ENCODE measurements at places on chromosomes 2 and 18.

- DNase-seq, result no peak
These were observed 44.8 kb downstream of the CDH2 start for GRCh38 chr18:28132084-28132483.

- DNase-seq, result no peak
These were observed 159.7 kb downstream of the SMAD7 start for GRCh38 chr18:48790869-48791635.

GRCh38 chr2:153059338-153060052 lies 341.1 kb downstream of the ARL6IP6 start:
- DNase-seq, result no peak

DNA sequence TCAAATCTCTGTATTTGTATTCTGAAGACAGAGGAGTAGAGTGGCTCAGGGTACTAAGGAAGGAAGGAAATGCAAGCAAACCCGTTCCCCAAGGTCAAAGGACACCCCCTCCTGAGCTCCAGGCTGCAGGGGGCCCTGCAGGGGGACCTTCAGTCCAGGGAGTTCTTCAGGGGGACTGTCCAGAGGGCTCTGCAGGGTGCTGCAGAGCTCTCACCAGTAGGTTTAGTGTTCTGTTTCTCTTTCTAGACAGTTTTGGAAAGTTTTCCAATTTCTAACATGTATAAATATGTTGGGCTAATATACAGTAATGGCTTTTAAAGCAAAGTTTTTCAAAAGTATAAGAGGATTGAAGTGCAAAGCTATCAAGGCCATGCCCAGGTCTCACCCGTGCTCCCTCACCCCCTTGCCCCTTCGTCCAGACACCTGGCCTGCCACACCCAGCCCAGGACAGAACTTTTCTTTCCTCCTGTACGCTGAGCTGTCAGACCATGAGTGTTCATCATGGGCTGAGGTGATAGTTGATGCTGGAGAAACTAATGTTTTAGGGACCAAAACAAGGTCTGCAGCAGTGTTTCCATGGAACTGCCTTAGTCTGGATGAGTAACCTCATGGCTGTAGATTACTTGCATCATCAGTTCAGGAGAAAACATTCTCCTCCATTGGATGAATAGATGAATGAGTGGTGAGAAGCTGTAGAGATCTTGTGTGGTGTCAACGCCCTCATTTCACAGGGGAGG lies 134.2 kb downstream of the GLI2 start:
- no peak for DNase-seq

DNA sequence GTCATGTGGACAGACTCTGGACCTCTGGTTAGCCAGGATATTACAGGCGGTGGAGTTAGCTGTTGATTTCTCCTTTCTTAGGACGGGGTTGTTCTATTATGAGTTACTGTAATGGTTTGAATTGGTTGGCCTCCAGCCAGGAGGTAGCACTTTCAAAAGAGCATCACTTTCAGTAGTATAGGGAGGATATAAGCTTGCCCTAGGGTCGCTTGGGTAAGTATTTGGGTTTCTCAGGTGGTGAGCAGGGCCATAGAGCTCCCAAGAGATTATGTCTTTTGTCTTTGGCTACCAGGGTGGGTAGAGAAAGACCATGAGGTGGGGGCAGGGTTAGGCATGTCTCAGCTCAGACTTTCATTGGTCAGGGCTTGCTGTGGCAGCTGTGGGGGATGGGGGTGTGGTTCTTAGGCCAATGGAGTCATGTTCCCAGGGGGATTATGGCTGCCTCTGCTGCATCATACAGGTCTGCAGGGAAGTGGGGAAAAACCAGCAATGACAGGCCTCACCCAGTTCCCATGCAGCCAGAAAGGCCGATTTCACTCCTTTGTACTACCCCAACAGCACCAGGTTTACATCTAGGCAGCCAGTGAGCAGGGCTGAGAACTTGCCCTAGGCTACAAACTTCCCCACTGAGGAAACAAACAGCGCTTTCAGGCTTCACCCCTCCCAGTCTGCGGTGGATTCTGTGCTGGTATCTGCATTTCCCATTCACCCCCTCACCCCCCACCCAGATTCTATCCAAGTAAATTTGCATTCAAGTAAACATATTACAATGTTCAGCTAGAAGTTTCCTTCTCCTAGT lies 89.4 kb upstream of the SLC38A11 start:
- no peak for DNase-seq

DNA sequence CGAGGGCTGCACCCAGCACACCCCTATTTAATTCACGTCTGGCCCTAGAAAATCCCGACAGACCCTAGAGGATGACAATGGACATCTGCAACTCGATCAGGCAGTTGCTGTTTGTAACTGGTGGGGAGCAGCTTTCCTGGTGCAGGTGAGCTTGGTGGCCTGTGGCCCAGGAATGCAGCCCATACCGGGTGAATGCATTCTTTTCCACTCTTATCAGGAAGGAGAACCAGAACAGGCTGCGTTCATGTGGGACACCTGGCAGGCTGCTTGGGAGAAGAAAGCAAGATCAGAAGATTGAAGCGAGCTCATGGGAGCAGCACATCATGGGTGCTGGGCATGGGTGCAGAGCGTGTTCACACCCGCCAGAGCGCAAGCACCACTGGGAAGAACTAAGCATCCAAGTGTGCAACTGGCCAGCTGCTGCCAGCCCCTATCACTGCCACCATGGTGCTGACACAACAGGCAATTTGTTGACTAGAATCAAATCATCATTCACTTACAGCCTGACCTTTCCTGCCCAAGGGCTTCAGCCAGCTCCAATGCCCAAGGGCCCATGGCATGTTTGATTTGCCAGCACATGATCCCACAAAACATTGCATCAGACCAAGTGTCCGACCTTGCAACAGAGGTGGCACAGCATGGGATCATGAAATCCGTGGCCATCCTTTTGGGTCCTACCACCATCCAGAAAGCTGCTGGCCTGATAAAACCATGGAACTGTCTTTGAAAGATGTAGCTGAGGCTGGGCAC lies 241.7 kb upstream of the ID2 start:
- DNase-seq, result no peak

- no peak for DNase-seq
These were observed 76.0 kb downstream of the EPC2 start for GRCh38 chr2:148720501-148721001.

GRCh38 chr2:75375646-75376582 lies 176.6 kb upstream of the TACR1 start:
- DNase-seq, result no peak

- DNase-seq, result no peak
These were observed 97.6 kb downstream of the MYCN start for GRCh38 chr2:16037808-16038457.

- no peak for DNase-seq
These were observed 1.1 kb downstream of the RPL37A start for GRCh38 chr2:216499641-216500218.

DNA sequence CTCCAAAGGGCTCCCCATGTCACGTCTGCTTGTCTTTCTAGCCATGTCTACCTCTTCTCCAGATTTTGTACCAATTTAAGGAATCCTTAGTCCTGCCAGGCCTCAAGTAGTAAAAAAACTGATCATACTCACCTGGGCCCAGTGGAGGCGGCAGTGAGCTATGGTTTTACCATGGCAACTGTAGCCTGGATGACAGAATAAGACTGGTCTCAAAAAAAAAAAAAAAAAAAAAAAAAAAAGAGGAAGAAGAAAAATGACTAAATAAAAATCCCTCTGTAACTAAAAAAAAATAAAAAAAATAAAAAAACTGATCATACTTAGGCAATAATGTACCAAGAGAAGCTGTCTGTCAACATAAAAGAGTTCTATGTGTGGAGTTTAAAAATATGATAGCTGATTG lies 221.6 kb downstream of the NR4A2 start:
- peak; percentile 6 for DNase-seq

- no peak for DNase-seq
These were observed 46.9 kb upstream of the CNGA3 start for GRCh38 chr2:98299211-98299905.

DNA sequence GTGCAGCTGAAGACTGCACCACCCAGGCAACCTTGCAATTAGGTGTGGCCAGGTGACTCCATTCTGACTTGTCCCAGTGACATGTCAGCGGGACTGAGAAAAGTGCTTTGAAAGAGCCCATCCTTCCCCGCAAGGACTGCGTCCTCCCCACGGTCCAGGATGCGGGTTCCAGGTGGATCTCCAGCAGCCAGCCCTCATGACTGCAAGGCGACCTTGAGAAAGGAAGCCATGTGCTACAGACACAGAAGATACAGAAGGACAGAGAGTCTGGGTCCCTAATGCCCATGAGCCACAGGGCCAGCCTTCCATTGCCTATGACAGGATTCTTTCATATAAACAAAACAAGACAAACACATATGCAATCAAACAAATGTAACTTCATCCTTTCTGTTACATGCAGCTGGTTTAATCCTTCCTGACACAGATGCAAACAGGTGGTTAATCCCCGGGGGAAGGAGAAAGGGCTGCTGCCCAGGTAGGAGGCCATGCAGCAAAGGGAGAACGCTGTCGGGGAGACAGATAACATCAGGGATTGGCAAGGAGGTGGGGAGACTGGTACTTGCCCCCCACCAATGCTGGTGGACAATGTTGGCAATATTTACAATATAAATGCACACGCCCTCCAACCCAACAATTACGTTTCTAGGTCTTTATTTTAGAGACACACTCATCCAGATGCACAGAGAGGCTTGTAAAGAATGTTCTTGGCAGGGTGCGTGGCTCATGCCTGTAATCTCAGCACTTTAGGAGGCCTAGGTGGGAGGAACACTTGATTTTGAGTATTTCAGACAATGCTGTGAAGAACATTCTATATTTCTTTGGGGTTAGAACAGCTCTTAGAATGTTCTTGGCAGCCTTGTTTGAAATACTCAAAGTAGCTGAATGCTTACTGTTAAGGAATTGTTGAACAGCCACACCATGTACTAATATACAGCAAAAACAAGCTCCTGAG lies 64.8 kb downstream of the NCAPH start:
- no peak for DNase-seq

DNA sequence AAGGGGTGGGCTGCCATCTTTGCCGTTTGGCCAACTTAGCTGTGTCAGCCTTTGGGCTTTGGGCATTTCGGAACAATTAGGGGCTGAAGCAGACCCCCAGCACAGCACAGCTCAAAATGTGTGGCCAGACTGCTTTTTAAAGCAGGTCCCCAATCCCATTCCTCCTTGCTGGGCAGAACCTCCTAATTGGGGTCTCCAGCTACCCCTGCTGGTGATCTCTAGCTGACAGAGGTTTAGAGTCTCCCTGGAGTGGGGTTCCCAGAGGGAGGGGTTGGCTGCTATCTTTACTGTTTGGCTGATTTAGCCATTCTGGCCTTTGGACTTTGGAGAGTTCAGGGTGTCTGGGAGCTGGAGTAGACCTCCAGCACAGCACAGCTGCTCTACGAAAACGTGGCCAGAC lies 71.5 kb upstream of the LHCGR start:
- DNase-seq, result no peak

- DNase-seq, result no peak
These were observed 126.6 kb upstream of the SEC11C start for GRCh38 chr18:59012815-59013705.

DNA sequence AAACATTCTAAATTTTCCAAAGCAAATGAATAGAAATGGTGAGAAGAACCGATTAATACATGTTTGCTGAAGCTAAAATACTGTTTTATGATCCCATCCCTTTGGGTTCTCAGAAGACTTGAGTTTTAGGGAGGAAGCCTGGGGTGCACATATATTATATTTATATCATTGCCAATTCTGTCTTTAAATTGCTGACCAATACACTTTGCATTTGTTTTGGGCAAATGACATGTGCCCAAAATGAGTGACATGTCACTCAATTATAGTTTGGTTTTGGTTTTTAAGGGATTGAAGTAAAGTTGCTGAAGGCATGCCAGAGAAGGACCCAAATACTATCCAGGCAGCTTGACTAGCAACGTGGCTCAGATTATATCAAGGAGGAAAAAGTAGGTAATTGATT lies 50.3 kb upstream of the SP3 start:
- DNase-seq, result no peak

DNA sequence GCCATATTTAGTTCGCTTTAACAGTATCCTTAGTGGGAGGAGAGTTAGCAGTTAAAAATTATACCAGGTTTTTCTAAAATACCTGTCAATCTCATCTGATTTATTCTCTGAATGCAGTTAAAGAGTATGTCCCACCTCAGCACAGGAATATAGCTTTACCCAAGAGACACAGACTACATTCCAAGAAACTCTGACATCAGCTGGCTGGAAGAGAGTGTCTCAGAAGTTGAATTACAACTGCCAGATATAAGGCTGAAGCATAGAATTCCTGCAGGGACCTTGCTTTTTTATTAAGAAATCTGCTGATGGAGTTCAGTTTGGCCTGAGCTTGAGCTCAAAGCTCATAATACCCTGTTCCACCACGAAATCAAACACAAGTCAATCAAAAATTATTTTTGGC lies 25.4 kb upstream of the CNTNAP5 start:
- DNase-seq, result no peak

DNA sequence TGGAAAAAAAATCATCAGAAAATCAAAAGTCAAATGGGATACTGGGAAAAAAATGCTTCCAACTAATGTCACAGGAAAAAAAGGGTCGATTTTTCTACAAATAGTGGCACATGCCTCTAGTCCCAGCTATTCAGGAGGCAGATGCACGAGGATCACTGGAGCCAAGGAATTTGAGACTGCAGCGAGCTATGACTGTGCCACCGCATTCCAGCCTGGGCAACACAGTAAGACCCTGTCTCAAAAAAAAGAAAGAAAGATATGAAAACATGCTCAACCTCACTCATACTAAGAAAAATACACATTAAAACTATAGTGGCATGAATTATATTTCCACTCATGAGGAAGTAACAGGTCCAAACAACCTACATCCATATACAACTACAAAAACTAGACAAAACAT lies 17.9 kb downstream of the MEMO1 start:
- DNase-seq, result no peak

GRCh38 chr2:168521053-168521741 lies 65.1 kb downstream of the CERS6 start:
- no peak for DNase-seq

DNA sequence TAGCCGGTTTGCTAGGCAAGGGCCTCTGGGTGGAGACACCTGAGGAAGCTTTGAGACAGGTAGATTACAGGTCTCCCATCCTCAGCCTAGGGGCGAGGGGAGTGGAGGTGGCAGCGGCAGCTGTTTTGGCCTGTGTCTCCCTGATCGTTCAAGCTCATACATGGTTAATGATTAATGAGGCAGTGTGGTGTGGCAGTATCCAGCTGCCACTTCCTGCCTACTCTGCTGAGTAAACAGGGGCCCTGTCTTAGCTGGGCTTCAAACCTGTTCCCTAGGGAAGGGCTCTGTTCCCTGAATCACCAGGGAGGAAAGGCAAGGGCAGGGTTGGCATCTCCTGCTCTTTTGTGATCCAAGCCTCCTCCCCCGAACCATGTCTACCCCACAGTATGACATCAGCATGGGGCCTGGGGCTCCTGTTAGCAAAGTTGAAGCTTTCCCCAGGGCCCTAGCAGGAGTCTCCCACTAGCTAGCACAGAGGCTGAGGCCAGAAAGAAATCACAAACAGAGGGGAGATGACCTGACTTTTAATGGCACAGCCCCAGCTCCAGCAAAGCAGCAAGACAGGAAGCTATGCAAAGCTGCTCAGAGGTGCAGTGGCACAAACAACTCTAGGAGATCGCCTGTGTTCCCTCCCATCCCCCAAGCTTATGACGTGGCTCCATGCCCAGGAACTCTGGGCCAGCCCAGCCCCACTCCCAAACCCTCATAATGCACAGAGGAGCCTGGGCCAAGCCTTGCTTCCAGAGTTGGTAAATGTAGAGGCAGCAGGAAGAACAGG lies 3.7 kb upstream of the TUBA4B start:
- peak; percentile 26 for DNase-seq
